Fibroblast of skin of back (primary cell): ENCODE measurements at places on chromosomes 7 and 10.

GRCh38 chr7:10474048-10474447 is 499.6 kb upstream of the PHF14 start:
- DNase-seq, result no peak

- no peak for DNase-seq
Measured at GRCh38 chr10:101562231-101562630, 25.8 kb downstream of the POLL start.

GRCh38 chr10:26341701-26342100 is 96.4 kb upstream of the APBB1IP start:
- no peak for DNase-seq

GRCh38 chr7:47942132-47942531 is 6.1 kb downstream of the PKD1L1 start:
- DNase-seq, result no peak

GRCh38 chr7:151314401-151314800 is 27.2 kb upstream of the NUB1 start:
- DNase-seq, result no peak

DNA sequence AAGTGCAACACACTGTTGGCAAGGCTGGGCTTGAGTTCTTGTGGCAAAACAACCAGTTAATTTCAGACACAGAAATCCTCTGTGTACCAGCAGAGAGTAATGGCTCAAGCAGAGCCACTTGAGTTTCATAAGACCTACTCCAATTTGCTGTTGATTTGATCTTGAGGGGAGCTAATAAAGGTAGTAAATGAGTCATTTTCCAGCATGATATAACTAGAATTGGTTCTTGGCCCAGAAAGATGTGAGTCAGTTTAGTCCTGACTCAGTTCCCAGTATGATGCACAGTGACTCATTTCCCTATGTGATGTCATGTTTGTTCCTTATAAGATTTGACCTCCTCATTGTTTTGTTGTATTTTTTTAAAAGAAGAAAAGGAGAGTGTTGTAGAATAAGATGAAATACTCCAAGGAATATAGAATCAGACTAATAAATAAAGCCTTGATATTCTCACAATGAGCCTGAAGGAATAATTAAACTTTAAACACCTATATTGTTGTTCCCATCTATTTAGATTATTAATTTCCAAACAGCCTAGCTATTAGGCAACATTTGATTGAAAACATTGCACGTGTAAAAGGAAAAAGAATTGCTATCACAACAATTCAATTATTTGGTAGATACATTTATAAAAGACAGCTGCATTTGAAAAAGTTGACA is 186.2 kb downstream of the REEP3 start:
- DNase-seq, result peak; percentile 98
